Stimulated activated CD8-positive, alpha-beta memory T cell treated with anti-CD3 and anti-CD28 coated beads, Interleukin-2, amount 100 ng/mL, for 1 hour (primary cell): ENCODE measurements at places on chromosomes 5 and 9.

- DNase-seq, result no peak
Observed at GRCh38 chr5:85143138-85143537, 758.5 kb upstream of the EDIL3 start.

GRCh38 chr9:133750982-133751649 is 13.0 kb upstream of the SARDH start:
- DNase-seq, result no peak

DNA sequence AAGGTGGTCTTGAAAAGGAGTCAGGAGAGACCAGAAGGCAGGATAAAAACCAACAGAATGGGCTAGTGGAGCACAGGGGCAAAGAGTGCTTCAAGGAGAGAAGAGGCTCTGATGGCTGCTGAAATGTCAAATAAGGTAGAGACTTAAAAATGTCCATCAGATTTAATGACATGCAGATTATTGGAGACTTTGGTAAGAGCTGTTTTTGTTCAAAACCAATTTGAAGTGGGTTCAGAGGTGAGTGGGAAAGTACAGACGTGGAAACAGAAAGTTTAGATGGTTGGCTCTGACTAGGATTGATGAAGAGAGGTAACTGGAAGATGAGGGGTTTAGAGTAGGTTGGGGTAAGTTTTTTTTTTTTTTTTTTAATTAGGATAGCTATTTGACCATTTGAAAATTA is 14.1 kb downstream of the SLC25A46 start:
- DNase-seq, result no peak

- no peak for DNase-seq
Observed at GRCh38 chr5:21140987-21141386, 1153.0 kb upstream of the CDH18 start.

- no peak for DNase-seq
Observed at GRCh38 chr5:38563624-38564023, 7.2 kb upstream of the LIFR start.

DNA sequence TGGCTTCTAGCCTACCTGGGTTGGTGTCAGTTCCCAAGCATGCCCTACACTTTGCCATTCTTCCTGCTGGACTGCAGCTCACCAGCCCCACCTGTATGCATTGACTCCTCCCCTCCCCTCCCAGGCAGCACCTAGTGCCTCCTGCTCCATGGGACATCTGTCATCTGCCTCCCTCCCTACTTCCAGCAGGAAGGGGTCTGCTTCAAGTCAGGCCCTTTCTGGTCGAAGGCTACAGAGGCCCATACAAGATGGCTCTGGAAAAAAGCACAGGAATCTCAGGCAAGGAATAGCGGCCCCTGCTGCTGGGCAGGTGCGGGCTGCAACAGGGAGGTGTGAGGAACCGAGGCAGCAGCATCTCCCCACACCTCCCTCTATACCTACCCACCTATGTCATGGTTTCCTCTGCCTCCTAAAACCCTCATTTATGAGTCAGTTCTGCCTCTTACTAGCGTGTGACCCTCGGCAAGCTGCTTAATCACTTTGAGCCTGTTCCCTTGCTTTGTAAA is 19.7 kb downstream of the WWC1 start:
- no peak for DNase-seq
